ENCODE measurements at places on chromosomes 3 and 15. TPM values are rescaled to one million over a fixed set of nuclear protein-coding genes. Genes with fewer than 3 reads are reported as not detected.

DNA sequence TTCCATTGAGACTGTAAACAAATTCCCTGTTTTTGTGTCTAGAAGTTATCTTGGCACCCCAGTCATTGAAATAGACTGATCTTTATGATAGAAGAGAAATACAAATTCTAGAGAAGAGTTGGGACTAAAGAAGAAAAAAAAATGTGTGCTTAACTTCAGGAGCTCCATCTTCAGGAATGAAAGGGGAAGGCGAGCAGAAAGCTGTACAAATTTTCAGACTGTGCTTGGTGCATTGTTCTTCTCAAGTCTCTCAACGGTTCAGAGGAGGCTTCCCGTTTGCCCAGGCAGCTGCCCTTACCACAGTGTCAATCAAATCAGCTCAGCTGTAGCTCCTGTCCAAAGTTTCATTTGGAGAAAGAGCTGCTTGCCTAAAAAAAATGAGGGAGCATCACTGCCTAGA lies 41.7 kb downstream of the OXSM start:
- peak; percentile 7 for DNase-seq

DNA sequence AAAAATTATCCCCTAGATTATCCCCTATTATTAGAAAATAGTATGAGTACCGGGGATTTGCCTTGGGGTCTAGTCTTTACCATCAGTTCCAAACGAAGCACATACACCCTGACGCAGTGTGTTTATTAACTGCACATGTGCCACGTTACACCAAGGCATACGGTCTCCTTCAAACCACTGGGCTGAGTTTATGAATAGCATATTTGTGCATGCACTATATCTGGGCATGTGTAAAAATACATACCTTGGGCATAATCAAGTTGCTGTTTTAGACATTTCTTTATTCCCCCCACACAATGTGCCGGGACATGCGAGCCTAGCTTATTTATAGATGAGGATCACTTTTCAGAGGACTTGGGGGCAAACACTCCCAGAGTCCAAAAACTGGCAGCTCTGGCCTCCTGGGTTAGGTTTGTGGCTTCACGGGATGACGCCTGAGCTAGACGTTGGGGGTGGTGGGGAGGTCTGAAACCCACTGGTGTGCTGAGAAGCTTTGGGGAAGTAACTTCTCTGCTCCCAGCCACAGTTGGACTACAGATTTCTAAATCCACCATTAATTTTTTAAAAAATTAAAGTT lies 16.2 kb downstream of the IGDCC4 start:
- DNase-seq, result no peak

DNA sequence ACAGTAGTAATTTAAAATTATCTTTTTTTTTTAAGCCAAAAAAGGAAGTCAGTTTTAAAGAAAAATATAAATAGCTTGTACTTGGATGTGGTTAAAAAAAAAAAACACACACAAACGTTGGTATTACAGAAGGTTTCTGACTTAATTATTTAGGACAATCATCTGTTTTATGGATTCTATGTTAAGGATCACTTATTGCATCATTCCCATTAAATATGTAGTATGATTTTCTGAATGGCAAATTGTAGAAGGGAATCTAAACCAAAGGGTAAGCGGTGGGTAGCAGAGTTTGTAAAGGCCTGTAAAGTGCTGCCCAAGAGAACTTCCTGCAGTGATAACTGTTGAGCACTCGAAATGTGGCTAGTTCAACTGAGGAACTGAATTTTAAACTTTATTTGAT lies 8.0 kb downstream of the SENP2 start:
- no peak for DNase-seq

DNA sequence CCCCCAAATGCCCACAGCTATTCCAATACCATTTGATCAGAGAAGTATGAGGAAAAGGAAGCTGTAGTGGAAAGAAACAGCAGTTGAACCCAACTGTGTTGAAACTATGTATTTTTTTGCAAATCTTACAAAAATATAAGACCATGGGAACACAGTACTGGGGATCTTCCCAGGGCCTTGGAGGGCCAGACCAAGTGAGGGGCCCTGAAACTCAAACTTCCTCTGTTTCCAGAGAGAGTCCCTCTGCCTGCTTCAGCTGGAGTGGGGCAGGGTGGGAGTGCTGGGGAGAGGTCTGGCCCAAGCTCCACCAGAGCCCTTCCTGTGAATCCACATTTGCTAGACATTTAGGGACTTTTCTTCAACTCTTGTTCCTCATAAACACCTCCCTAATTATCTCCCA lies 263.9 kb downstream of the CHST2 start:
- no peak for DNase-seq

- no peak for DNase-seq
Observed at GRCh38 chr3:110799271-110799670, 272.3 kb upstream of the NECTIN3 start.

DNA sequence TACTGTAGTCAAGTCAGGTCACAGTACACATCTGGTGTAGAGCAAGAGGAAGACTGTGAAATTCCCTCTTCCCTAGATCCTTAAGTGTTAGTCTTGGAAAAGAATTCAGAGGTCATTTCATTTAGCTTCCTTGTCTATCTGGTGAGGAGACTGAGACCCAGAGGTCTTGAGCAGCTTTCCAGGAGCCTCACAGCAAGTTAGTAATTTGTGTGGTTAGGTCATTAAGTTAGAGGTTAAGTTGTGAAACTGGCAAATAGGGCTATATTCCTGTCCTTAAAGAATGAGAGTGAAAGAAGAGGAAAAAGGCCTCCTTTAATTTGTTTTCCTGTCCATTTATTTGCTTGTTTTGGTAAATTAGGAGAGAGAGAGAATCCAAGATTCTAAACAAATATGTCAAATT lies 9.0 kb downstream of the PODXL2 start:
- DNase-seq, result no peak

- DNase-seq, result no peak
Observed at GRCh38 chr3:157494581-157495281, 8.5 kb downstream of the VEPH1 start.

DNA sequence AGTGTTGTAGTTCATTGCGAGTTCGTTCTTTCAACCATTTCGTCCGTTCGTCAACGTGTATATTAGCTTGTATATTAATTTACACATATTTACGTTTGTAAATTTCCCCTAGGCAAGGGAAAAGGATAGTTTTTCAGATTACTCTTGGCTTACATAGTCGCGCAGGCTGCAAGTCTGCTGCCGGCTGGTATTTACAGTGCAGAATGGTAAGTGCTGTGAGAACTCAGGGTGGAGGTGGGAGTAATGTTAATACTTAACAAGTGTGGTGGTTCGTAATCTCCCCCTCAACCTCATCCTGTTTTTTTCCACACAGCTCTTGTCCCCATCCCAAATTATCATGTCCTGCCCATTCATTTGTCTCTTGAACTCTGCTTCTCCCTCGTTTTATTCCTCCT lies 766 bp downstream of the FAM98B start:
- DNase-seq, result no peak

- DNase-seq, result no peak
Observed at GRCh38 chr3:72143322-72143721, 358.4 kb upstream of the PROK2 start.

DNA sequence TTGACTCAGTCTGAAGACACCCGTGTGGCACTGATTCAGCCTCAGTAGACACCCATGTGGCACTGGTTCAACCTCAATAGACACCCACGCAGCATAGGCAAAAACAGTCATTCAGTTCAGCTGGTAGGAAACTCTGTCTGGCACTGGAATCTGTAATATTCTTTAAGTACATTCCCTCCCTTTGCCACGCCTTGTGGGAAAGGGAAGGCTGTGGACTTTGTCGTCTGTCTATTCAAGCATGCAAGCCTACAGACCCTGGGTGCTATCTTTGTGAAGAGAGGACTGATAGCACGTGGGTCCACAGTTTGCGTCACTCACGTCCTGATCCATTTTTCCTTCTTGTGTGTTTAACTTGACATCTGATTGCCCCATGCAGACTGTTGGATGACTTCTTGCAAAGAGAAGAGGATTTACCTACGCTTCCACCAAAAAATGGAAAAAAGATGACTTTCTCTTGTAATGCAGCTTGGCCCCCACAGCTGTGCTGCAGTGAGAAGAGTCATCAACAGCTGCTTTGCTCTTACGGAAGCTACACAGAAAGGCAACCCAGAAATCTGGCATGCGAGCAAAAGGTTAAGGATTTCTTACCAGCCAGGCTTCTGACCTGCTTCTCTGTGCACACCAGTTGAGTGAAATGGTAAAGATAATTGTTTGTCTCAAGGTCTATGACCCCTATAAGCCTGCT lies 278.1 kb downstream of the ULK4 start:
- no peak for DNase-seq

GRCh38 chr3:39166134-39166710 lies 12.8 kb upstream of the CSRNP1 start:
- peak; percentile 41 for DNase-seq

DNA sequence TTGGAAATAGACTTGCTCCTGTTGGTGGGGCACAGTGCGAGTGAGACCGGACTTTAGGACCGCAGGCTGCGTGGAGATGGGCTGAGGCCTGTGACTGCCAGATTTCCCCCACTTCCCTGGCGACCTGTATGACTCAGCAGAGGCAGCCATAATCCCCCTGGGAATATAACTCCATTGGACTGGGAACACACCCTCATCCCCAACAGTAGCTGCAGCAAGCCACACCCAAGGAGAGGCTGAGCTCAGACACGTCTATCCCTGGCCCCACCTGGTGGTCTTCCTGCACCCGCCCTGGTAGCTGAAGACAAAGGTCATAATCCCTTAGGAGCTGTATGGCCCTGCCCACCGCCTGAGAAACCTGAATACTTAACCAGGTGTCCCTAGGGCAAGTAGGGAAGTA lies 42.6 kb downstream of the DZIP1L start:
- no peak for DNase-seq

- DNase-seq, result no peak
Observed at GRCh38 chr3:46454606-46455005, 10.1 kb downstream of the LTF start.

GRCh38 chr3:110198717-110199587 lies 861.6 kb upstream of the DPPA4 start:
- DNase-seq, result no peak

GRCh38 chr15:64685230-64685888 lies 90.0 kb downstream of the RBPMS2 start:
- DNase-seq, result no peak

DNA sequence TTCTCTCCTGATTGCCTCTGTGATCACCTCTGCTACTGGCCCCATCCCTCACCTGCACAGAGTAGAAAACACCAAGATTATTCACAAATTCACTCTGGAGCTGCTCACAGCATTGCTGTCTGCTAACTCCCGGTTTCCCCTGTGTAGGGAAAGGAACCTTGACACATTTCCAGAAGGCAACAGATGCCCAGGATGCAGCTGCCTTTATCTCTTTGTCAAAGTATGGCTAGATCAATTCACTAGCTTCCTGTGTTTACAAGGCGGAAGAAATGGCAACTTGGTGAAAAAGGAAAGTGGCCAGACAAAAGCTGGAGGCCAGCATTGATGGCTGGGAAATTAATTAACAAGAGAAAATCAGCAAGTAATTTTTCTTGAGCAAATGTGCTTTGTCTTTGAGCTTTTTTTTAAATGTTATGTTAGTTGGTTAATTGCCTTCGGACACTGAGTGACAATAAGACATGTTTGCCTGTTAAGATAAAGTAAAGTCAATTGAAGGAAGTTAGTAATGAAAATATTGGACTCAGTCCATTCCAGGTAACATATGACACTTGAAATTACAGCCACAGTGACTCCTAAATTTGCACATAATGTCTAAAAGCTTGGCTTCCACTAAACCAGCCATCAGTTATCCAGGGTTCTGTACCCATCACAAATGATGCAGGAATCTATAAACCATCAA lies 394.6 kb upstream of the IL12A start:
- no peak for DNase-seq

The CPNE9 gene
- total RNA-seq, result not detected

The SPINK8 gene
- not detected for total RNA-seq

Measured in HT-29 (cell line).